PC-3 (cell line): ENCODE measurements at places on chromosomes 3 and 15. TPM values are rescaled to one million over a fixed set of nuclear protein-coding genes. Genes with fewer than 3 reads are reported as not detected.

The FAM81A gene
- 2.5 and 8.1 TPM in 2 replicates for total RNA-seq

The PLA2G4D gene
- total RNA-seq, result 0.17 and 0.55 TPM in 2 replicates

The NME9 gene
- 0.40 TPM in 1 of 2 replicates, not detected in the other for total RNA-seq

The ERICH6 gene
- not detected in 2 replicates for total RNA-seq
